ENCODE measurements at places on chromosomes 4 and X.

GRCh38 chrX:48579259-48579658, 5.0 kb downstream of the RBM3 start:
- DNase-seq, result no peak

DNA sequence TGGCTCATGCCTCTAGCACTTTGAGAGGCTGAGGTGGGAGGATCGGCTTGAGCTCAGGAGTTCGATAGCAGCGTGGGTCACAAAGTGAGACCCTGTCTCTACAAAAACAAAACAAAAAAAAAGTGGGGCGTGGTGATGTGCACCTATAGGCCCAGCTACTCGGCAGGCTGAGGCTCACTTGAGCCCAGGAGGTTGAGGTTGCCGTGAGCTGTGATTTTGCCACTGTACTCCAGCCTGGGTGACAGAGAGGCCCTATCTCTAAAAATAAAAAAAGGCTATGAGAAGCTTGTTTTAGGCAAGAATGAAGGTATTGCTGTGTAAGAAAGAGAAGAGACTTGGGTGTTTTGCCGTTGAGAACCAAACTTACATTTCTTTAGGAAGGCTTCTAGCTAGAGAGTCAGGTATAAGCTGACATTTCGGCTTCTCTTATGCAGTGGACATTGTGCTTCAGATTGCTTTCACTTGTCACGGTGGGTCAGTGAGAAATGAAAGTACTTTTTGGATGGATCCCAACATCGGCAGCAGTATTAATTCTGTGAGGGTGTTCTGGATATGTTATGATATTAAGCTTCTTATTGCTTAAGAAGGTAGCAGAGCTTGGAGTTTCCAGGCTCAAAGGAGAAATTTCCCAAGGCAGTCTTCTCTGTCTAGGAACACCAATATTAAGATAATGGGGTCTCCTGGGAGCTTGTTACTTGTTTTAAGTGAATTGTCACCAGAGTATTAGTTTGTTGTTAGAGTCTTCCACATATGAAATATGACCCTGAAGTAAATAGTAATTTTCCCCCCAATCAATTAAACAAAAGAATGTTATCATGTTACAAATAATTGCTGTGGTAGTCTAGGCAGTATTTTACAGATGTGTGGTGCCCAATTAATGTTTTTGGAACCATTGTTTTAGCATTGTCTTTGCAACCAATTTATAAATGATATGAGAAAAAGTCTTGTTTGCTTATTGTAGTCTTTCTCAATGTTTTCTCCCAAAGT, 17.6 kb downstream of the TMEM131L start:
- DNase-seq, result no peak

DNA sequence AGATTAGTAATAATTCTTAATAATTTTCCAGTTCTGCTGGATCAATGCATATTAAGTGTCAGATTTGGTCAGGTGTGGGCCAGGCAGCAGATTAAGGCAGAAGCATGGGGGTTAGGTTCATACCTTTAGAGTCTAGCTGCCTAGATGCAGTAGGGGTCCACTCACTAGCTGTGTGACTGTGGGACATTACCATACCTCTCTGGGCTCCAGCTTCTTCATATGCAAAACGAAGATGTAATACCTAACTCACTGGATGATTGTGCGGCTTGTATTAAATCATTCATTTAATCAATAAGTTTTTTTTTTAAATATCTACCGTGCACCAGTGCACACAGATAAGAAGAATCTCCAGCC, 1.4 kb downstream of the ANXA3 start:
- no peak for DNase-seq

- DNase-seq, result no peak
Observed at GRCh38 chr4:38976308-38976707, 55.9 kb downstream of the TMEM156 start.

- no peak for DNase-seq
Observed at GRCh38 chr4:997375-998071, 4.3 kb upstream of the SLC26A1 start.

DNA sequence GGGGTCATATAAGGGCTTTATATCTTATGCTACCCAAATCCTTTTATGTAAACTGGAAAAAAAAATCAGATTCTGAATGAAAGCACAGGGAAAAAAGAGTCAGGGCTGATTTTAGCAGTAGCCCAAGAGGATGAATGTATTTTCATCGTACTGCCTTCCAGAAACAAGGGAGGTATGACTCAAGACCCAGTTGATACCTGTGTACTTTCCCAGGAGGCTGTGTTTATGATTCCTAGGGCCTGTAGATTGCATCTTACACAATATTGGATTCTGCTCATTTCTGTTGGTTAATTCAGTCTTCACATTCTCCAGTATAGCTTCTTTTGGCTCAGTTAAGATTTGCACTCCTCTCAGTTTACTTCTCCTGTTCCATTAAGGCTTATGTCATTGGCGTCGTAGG, 127.9 kb upstream of the LIMCH1 start:
- no peak for DNase-seq

DNA sequence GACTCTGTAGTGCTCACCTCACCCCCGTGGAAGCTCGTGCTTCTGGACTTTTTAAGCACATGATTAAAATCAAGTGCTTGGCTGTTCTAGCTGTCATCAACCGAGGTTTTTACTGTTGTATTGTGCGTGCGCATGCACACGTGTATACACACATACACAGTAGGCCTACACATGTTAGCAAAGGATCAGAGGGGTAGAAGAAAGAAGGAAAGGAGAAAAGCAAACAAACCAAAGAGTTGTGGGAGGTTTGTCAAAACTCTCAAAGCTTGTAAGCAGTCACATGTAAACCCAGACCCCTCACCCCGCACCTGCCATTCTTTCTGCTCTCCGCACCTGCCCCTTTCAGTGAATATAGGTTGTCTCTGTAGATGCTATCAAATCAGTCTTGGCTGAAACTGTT, 311.8 kb downstream of the HS3ST1 start:
- DNase-seq, result no peak

- no peak for DNase-seq
Observed at GRCh38 chr4:59180161-59180560, 2020.0 kb upstream of the ADGRL3 start.

DNA sequence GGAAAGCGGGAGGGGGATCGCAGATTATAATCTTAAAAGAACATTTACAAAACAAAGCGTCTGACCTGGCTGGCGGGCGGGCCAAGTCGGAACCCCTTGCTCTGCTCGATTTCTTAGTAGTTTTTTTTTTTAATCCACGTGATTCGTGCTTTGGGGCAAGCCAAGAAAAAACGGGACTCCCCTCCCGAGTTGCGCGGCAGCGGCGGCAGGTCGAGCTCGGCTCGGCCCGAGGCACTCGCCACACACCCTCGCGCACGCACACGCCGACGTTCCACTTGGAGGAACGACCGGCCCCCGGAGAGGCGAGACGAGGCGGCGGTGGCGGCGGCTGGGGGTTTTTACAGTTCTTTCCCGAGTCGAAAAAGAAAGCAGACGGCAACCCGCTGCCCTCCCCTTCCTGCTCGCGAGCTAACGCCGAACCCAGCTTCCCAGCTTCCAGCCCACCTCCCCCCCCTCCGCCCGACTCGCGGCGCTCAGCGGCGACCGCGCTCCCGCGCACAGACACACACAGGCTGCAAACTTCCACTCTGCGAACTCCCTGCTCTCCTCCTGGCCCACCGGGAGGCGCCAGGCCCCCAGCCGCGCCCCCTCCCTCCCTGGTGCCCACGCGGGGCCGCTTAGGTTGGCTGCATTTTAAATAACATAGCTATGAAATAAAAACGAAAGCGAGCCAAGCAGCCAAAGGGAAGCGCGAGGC, 1.2 kb downstream of the BCOR start:
- peak; percentile 40 for DNase-seq

DNA sequence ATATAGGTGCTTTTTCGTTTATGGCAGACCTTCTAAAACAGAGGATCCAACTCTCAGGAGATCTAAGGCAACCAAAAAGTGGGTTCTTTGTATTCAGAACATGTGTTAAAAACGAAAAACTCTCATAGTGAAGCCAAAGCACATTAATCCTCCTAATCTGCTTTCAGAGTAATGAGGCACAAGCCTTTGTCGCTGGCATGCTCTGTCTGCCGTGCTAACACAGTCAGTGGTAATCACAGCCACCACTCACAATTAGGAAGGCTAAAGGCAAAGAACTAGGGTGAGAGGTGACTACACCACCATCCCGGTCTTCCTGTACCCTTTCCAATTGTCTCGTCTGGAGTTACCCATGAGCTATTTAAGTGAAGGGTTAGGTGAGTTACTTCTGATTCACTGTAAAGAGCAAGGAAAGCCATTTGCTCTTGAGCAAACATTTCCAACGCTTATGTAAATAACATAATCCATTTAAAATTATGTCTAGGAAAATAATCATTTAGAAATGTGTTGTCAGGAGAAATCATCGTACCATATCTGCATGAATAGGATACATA, 40.7 kb downstream of the NPY2R start:
- no peak for DNase-seq

DNA sequence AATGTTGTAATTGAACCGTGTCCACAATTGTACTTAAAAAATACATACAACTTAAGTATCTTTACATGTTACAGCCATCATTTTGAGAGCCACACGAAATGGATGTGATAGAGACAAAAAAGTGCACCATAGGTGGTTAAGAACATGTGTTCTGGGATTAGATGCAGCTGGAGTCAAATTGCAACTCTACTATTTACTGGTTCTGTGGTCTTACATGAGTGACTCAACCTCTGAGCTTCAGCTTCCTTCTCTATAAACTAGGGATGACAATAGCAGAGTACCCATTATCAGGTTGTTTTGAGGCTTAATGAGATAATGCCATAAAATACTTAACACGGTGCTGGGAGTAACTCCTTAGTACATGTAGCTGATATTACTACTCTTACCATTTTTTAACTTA, 130.4 kb downstream of the IDS start:
- DNase-seq, result no peak

GRCh38 chr4:98929341-98930267, 671 bp upstream of the EIF4E start:
- DNase-seq, result peak; percentile 74

DNA sequence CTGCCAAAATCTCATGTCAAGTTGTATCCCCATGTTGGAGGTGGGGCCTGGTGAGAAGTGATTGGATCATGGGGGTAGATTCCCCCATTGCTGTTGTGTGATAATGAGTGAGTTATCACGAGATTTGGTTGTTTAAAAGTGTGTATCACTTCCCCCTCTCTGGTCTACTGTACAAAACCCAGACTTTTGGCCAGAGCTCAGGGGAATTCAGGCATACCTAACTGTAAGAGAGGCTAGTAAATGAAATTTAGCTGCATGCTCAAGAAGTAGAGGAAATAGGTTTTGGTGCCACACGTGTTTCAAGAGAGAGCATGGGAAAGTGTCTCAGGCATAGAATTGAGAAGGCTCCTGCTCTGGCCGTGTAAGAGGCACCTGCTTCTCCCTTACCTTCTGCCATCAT, 190.5 kb upstream of the GALNTL6 start:
- no peak for DNase-seq

DNA sequence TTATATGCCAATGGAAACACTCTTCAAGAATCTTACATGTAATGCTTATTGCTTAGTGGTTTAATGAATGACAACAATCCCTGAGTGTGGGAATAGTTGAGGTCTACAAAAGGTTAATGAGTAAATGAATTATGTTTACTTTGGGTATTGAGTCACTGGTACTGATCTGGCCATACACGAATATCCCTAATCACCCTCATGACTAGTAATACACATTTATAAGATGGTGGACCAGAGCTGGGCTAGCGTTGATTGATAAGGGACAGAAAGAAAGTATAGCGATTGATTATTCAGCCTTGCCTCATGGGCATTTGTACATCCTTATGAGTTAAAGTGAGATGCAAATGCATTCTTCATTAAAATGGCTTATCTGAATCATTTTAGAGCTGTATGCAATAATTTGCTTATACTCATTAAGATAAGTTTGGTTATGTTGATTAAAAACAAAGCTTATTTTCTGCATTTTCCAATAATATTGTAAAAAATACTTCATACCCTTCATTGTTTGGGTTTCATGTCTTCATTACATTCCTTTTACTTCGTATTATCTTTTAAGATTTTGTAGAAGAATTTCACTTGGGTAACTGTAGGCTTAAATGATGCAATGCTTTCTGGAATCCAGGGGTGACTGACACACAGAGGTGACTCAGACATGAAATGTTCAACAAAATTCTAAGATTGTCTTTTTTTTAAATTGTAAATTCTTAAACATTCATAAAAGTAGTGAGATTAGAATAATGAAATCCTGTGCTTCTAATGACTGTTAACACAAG, 47.4 kb downstream of the FGF2 start:
- no peak for DNase-seq

DNA sequence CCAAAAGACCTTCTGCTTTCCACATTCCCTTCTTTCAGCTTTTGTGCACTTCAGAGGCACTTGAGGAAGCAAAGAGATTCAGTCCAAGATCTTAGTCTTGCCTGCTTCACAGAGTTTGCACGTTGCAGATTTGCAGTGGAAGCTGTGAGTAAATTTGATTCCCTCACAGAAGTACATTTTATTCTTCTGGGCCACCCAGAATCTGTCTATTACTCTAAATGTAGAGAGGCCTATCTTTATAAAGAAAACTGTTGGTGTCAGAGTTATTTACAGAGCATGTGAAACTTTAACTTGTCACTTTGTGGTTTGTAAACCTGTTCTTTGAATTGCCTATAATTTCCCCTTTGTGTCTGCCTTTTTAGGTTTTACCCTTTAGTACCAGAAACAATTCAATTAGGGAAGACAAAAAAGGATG, 15.5 kb downstream of the SPRY1 start:
- DNase-seq, result no peak

GRCh38 chr4:184097241-184097605, 120.5 kb downstream of the ENPP6 start:
- peak; percentile 42 for DNase-seq

DNA sequence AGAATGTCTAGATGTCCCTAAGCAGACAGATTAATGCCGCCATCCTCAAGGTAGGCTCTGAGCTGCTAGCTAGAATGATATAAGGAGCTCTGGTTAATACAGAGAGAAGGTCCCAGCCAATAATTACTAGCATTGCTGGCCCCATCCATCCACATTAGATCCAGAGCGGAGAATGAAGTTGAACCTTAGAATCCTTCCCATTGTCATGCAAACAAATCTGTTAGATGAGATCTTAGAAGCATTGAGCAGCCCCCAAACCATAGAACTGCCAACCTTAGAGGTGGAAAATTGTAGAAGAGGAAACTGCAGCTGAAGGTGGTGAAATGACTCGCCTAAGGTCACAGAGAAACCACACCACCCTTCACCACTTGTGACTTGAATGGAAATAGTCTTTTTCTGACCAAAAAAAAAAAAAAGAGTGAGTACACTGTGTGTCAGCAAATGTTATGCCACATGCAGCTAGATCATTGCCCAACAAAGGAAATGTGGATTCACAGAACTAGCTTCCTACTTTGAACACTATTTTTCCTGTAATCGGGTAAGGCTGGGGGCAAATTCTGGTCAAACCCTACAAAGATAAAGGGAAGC, 162.1 kb downstream of the SMIM20 start:
- DNase-seq, result no peak

GRCh38 chrX:63417649-63418048, 66.5 kb upstream of the SPIN4 start:
- DNase-seq, result no peak

DNA sequence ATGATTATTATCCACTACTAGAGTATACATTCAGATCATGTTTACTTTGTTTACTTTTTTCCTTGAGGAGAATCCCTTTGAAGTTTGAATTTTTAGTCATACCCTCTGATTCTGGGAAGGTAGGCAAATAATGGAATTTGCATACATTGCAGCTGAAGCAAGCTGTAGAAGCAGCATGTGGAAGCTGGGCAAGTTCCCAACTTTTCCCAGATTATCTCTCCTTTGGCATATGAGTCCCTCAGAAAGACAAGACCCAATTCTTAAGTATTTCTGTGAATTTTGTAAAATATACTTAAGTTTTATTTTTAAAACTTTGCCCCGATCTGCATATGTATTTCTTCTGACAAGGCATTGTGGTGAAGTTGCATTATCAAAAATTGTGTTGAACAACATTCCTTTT, 94.9 kb downstream of the CNKSR2 start:
- DNase-seq, result no peak
